Activated T-helper 1 cell treated with anti-CD3 and anti-CD28 coated beads, Interleukin-2, amount 50 U/mL, for 16 hours (primary cell): ENCODE measurements at places on chromosomes 2 and 18.

- no peak for DNase-seq
Measured at GRCh38 chr18:11830585-11830984, 20.6 kb upstream of the CHMP1B start.

GRCh38 chr18:53686965-53687364, 537.5 kb downstream of the MBD2 start:
- DNase-seq = no peak

- no peak for DNase-seq
Measured at GRCh38 chr2:201235860-201236811, 24.2 kb upstream of the CASP8 start.

- DNase-seq = no peak
Measured at GRCh38 chr2:68319398-68320117, at the start of gene CNRIP1. Gene CNRIP1, minus strand, starts transcription at chr2:68319949. Its CDS starts 549 bp downstream, at chr2:68319400.

- DNase-seq = no peak
Measured at GRCh38 chr2:168328421-168328820, 81.0 kb upstream of the STK39 start.

GRCh38 chr2:128376241-128377041, 57.8 kb upstream of the HS6ST1 start:
- DNase-seq = no peak

DNA sequence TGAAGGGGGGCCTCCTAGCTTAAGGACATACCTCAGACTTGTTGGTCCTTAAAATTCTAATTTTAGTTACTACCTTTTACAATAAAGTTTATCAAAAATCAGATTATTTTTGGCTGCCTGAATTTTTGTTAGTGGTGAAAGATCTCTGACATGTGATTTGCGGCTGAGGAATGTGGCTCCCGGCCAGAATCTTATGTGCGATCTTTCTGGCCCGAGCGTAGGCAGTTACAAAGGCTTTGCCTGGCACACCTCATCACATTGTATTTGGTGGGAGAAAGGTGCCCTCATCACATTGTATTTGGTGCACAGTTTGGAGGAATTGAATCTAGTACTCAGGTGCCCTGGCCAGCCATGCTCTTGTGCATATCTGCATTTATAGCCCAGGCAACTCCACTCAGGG, 289.1 kb downstream of the GULP1 start:
- DNase-seq = no peak

DNA sequence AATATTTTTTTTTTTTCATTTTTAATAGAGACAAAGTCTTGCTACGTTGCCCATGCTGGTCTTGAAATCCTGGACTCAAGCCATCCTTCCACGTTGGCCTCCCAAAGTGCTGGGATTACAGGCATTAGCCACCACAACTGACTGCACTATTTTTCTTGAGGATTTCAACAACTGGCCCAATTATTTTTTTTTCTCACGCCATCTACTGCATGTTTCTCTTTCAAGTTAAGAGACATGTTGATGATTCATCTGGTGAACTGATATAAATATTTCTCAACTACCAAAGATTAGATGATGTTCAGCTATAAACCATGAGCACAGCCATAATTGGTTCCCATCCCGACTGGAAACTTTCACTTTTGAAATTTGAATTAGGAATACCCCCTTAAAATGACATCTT, 688.4 kb upstream of the SYT4 start:
- no peak for DNase-seq

DNA sequence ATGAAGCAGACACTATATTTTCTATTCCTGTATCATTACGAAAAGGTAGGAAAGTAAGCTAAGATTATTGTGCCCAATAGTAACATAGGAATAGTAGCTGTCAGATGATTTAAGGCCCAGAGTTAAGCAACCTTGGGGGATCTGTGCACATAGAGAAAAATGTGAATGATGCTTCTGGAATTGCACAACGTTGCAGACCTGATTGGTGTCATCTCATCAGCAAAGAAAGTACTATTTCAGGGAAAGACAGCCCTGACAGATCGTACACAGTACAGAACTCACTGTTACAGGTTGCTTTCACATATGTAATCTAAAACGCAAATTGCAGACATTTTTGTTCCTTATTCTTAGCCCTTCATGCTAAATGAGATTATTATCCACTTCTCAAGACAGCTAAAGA, 535.9 kb downstream of the TRIB2 start:
- DNase-seq = no peak

- DNase-seq = no peak
Measured at GRCh38 chr18:57362714-57363113, 10.4 kb downstream of the ST8SIA3 start.

- no peak for DNase-seq
Measured at GRCh38 chr2:25369876-25370275, 28.2 kb upstream of the DNMT3A start.

- no peak for DNase-seq
Measured at GRCh38 chr2:214310319-214310718, 100.5 kb upstream of the VWC2L start.

DNA sequence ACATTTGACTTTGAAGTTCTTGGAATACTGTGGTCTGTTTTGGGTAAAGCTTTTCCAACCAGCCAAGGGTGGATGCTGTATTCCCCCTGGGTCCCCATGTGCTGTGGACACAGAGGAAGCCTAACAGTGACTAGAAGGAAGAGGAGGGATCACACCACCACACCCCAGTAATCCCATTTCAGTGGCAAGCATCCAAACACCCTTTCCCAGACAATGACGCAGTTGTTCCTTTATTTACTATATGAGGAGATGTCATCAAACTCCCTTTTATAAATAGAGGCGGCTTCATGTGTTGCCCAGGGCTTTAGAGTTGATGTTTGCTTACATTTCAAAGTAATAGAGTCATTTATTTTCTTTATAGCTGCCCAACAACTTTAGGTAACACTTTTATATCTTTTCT, 959.4 kb upstream of the GYPC start:
- DNase-seq = no peak

DNA sequence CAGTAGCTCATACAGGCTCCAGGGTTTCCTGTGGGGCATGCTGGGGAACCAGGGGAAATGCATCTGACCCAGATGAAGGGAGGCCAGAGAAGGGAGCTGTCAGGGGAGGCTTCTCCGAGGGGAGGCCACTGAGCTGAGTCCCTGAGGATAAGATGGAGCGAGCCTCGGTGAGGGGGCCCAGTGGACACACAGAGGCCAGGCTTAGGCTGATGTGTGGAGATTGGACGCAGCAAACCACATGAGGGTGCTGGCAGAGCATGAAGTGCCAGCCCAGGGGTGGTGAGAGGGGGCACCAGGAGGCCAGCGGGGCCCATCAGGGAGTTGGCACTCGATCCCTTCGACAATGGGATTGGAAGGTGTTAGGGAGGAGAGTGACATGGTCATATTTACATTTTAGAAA, 235.0 kb downstream of the KLHL29 start:
- no peak for DNase-seq

GRCh38 chr2:159617100-159617499, 752 bp upstream of the BAZ2B start:
- no peak for DNase-seq

DNA sequence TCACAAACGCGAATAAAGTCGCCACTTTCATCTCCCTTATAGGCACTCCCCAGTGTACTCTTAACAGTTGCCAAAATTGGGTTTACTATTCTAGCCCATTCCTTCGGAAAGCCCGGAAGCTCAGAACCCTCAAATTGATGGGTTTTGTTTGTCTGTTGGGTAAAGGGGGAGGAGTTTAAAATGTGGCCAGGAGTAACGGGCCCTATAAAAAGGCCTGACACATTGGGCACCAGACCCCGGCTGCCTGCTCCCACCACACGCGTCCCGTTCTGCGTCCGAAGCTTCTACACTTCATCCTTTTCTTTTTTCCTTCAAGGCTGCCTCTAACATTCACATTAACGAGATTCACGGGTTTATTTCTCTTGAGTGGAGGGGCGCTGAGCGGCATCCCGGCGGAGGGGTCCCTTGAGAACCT, 837 bp downstream of the NHEJ1 start:
- no peak for DNase-seq

DNA sequence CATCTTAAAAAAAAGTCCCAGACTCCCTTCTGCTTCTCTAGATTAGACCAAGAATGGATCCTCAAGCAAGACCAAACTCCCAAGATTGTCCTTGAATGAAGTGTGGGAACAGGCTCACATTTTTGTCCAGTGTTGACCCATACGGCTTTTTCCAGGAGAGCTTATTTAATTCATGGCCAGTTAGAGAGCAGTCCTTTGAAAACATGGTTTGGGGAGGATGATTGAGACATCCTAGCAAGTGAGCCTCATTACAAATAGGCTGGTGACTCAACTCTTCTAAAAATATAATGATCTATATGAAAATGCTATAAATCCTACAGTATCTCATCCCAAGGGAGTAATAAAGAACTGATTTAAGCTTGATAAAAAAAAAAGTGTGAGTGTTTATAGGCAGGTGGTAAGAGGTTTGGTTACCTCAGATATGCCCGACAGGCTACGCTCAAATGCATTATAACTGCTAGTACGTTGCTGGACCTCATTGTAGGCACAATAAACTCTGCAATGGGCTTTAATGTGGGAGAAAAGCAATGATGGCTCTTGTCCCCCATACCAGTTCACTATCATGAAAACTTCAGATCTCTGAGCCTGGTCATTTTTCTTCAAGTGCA, 17.0 kb downstream of the ANKRD29 start:
- DNase-seq = no peak

GRCh38 chr2:86199834-86200177, 549 bp downstream of the MRPL35 start:
- DNase-seq = no peak

- DNase-seq = no peak
Measured at GRCh38 chr2:30136764-30137444, 9.9 kb upstream of the YPEL5 start.

DNA sequence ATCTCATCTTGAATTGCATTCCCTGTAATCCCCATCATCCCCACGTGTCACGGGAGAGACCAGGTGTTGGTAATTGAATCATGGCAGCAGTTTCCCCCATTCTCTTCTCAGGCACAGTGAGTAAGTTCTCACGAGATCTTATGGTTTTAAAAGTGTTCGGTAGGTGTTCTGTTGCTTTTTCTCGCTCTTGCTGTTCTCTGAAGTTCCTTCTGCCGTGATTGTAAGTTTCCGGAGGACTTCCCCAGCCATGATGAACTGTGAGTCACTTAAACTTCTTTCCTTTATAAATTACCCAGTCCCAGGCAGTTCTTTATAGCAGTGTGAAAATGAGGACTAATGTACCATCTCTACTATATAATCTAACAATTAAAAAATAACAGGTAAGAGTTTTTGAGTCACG, 409.9 kb upstream of the NRXN1 start:
- no peak for DNase-seq

DNA sequence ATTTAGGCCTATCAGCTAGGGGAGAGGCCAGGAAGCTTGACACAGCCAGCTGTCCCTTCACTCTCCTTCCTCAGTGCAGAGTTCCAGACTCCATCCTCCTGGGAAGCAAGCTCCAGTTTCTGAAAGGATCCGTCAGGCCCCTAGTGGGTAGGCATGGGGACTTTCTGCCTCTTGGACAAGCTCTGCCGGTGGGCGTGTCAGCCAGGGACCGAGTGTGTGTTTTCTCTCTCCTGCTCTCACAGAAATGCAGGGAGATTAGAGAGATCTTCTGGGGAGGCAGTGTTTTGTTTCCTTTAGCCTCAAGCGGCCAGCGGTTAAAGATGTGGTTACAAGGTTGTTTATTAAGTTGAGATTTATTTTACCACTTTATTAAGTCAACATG, 29.9 kb upstream of the OTOS start:
- no peak for DNase-seq

- DNase-seq = no peak
Measured at GRCh38 chr18:73023975-73024374, 156.2 kb upstream of the NETO1 start.

- DNase-seq = no peak
Measured at GRCh38 chr2:57806449-57806968, 240.1 kb upstream of the VRK2 start.

GRCh38 chr2:73059106-73059505, 12.4 kb downstream of the SFXN5 start:
- no peak for DNase-seq

- DNase-seq = no peak
Measured at GRCh38 chr2:185404578-185404977, 334.0 kb upstream of the FSIP2 start.

DNA sequence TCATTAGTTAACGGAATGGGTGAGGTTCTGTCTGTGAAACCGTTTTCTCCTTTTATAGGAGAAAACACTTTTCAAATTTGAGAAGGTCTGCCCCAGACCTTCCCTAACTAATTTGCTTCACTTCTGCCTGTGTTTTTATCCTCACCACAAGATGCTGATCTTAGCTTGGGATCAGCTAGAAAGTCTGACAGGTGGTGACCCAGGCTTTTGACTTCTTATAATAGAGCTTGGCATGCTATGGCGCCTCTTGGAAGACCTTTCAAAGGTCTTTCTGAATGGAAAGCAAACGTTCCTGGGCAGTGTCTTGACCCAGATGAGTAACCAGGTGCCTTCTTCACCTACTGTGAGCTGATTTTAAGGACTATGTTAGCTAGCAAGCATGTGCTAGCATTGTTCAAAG, 91.4 kb downstream of the LYPD6 start:
- no peak for DNase-seq

- DNase-seq = no peak
Measured at GRCh38 chr18:22207021-22207758, 37.8 kb downstream of the GATA6 start.

DNA sequence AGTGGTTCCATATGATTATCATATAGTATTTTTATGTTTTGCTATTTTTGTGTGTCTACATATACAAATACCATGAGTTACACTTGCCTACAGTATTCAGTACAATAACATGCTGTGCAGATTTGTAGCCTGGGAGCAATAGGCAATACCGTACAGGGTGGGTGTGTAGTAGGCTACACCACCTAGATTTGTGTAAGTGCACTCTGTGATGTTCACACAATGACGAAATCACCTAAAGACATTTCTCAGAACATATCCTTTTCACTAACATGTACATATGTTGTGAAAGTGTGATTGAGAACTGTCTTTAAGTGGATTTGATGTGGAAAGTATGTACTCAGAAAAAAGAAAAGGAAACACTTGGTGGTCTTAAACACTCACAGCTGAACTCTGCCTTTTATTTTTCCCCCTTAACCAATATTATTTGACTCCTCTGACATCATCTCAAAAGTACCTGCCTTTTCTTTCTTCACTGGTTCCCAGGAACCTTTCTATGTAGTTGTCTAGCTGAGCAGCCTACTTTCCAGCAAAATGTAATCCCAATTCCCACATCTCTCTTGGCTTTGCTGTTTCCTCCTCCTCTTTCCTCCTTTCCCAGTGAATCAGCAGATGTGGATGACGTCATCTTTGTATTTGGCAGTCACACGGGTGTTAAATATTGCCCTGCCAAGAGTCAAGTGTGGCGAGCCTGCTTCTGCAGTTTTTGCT, 47.7 kb downstream of the OSBPL6 start:
- no peak for DNase-seq

DNA sequence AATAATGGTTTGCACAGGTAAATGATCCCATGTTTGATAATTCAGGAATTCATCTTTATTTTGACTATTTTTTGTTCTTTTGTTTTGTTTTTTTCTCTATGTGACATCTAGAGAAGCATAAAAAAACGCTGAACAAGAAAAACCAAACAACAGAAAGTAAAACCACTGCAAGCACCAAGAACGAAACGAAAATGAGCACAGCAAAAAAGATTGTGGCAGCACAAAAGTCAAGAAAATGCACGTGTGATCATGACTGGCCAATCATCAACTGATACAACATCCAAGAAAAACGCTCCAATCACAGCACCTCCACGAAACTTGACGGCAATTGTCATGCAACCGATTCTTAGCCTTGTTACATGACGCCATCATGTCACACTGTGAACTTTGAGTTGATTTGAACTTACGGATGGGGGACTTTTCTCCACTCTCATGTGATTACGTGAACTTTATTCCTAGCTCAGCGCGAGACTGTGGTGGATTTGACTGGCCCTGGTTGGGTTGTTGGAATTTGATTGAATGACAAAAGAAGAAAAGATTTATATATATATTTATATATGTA, 318.7 kb downstream of the CELF4 start:
- DNase-seq = no peak

GRCh38 chr2:132374961-132375360, 41.6 kb upstream of the GPR39 start:
- no peak for DNase-seq
